ENCODE measurements at places on chromosomes 7 and 10.
A peak's percentile ranks its signal among the peaks of the same experiment; 100 is the strongest.

- DNase-seq: peak; percentile 82
Observed at GRCh38 chr7:111090846-111091245, at the start of gene LRRN3. Gene LRRN3, plus strand, starts transcription at chr7:111091127. Its CDS starts 31,646 bp downstream, at chr7:111122773.

GRCh38 chr10:18368682-18369081, 228.5 kb downstream of the CACNB2 start:
- DNase-seq: no peak

- no peak for DNase-seq
Observed at GRCh38 chr10:67864607-67865371, 19.7 kb upstream of the SIRT1 start.

GRCh38 chr7:113142385-113143119, 24.2 kb upstream of the SMIM30 start:
- DNase-seq: no peak

DNA sequence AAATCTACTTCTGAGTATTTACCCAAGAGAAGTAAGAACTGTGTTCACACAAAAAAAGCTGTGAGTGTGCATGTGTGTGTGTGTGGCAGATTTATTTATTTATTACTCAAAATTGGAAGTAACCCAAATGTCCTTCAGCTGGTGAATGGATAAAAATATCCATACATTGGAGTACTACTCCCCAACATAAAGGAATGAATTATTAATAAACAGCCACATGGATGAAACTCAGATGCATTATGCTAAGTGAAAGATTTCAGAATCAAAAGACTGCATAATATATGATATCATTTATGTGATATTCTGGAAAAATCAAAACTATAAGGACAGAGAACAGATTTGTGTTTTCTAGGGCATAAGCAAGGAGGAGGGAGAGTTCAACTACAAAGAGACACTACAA, 47.1 kb upstream of the DNAH11 start:
- DNase-seq: no peak

GRCh38 chr7:98322331-98323270, 41.1 kb downstream of the BRI3 start:
- DNase-seq: no peak

GRCh38 chr7:55520426-55521140, 51.7 kb downstream of the VOPP1 start:
- DNase-seq: no peak

- no peak for DNase-seq
Observed at GRCh38 chr7:106260136-106260561, 24.6 kb downstream of the NAMPT start.

DNA sequence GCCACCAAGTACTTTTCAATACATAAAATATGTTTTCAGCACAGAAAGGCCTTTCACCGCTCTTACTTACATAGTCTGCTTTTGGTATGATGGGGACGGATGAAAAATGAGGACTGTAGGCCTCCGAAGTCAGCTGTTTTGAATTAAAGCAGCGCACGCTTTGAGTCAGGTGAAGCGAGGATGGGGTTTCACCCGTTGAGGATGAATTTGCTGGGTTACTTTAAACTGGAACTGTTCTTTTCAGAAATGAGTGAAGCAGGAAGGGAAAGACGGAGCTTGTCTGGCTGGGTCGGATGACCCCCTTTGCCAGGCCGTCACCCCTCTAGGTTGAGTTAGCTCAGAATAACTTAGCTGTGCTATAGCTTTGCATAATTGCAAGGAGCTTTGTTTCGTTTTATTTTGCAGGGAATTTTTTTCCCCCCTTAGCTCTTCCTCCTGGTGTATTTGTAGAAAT, 40.0 kb downstream of the CUX1 start:
- no peak for DNase-seq

GRCh38 chr7:135761751-135762488, 13.3 kb upstream of the FAM180A start:
- DNase-seq: no peak

- DNase-seq: no peak
Observed at GRCh38 chr10:122029499-122030199, 40.7 kb downstream of the TACC2 start.

GRCh38 chr7:83178796-83179195, 16.1 kb upstream of the PCLO start:
- no peak for DNase-seq

GRCh38 chr10:89553064-89553734, 17.8 kb upstream of the SLC16A12 start:
- no peak for DNase-seq

DNA sequence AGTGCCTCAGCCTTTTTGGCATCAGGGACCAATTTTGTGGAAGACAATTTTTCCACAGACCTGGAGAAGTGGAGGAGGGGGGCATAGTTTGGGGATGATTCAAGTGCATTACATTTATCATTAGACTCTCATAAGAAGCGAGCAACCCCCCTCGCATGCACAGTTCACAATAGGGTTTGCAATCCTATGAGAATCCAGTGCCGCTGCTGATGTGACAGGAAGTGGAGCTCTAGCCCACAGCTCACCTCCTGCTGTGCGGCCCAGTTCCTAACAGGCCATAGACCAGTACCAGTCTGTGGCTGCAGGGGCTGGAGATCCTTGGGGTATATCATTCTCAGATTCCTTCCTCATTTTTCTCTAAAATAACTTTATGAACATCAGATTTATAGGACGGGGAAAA, 50.8 kb downstream of the ATAD1 start:
- no peak for DNase-seq

GRCh38 chr7:92833766-92834506, 2.4 kb downstream of the CDK6 start:
- DNase-seq: peak; percentile 45

DNA sequence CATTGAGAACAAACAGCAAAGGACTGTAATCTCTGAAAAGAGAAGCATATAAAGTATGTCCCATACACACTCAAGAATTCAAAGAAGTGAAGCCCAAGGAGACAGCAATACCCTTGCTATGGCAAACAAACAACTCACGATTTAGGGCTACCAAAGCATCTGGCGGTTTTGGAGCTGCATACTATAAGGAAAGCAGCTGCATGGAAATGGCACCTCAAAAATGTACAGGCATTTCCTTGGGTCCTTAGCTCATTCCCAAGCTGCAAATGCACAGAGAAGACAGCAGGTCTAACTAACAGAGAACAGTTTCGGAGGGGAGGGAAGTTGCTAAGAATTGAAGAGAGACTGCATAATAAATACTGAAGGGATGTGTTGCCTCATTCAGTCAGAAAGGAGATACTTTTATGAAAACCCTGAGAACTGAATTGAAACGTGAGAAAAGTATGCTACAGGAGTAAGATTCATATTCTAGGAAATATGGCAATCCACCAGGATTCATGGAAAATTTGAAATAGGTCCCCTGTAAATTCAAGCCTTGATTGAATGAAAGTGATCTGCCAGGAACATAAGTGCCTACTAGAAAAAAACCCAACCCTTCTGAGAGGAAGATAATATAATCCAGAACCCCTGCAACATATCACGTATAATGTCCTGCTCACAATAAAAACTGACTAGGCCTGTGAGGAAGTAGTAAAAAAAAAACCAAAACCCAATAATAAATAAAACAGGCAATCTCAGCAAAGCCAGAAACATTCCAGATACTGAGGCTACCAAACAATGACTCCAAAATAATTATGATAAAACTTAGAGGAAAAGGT, 36.4 kb downstream of the CUBN start:
- no peak for DNase-seq

DNA sequence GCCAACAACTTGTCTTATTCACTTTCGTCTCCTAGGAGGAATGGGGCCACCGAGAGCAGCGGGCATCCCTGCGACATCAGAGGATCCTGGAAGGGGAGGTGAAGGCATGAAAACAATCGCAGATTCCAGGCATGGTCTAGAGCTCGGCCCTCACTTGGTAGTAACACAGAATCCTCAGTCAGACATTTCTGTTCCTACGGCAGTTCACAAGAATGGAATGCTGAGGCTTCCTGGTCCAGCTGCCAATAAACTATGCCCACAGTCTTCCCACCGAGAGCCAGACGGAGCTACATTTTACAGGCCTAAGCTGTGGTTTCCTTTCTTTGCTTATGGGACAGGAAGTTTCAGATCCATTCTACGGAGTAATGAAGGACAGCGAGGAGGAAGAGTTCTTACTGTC, 75.8 kb downstream of the OR13A1 start:
- no peak for DNase-seq

DNA sequence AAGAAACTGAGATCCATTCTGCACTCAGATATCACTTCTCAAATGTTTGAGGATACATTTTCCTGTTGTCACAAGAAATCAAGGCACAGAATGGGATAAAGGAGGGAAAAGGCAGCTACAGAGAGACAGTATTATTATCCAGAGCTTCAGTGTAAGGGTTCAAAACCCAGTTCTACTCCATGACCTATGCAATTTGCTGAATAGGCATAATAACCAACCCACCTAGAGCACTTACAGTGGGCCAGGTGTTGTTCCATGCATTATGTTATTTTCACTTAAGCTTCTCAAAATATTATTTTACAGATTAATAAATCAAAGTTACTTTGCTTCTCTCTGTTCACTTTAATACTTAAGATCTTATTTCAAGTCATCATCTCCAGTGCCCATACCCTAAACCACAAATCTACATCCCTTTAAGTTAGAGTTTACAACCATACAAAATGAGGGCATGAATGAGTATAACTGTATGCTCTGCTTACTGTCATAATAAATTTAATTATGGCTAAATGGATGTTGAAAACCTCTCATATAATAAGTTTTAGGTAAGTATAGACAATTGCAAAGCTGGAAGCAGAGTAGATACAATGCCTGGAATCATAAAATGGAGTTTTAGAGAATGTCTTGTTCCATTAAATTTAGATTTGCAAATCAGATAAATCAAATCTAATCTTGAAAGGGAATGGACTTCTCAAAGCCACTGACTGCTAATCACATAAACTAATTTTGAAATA, 28.1 kb upstream of the PCLO start:
- no peak for DNase-seq

- DNase-seq: no peak
Observed at GRCh38 chr10:1824928-1825327, 87.6 kb upstream of the ADARB2 start.

GRCh38 chr10:8830876-8831275, 776.4 kb downstream of the GATA3 start:
- DNase-seq: no peak

- no peak for DNase-seq
Observed at GRCh38 chr7:140676306-140676705, 3.6 kb downstream of the ADCK2 start.

DNA sequence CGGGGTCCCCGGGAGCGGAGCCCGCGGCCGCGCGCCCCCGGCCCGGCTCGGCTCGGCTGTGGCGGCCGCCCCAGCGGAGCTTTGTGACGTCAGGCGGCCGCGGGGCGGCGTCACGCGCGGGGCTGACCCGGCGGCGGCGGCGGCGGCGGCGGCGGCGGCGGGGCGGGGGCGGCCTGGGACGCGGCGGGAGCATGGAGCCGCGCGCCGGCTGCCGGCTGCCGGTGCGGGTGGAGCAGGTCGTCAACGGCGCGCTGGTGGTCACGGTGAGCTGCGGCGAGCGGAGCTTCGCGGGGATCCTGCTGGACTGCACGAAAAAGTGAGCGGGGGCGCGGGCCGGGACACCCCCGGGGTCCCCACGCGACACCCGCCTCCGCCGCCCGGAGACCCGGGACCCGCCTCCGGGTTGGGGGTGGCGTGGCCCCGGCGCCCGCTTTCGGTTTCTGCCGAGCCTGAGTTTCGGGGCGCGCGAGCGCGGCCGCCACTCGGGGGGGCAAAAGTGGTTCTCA, at the start of gene PWWP2B:
Gene PWWP2B (plus strand): TSS at position 165 of the 506 bp plus-strand sequence. CDS start 27 bp downstream, at position 192.
- DNase-seq: no peak

GRCh38 chr10:114825513-114826253, 4.1 kb downstream of the FHIP2A start:
- no peak for DNase-seq

DNA sequence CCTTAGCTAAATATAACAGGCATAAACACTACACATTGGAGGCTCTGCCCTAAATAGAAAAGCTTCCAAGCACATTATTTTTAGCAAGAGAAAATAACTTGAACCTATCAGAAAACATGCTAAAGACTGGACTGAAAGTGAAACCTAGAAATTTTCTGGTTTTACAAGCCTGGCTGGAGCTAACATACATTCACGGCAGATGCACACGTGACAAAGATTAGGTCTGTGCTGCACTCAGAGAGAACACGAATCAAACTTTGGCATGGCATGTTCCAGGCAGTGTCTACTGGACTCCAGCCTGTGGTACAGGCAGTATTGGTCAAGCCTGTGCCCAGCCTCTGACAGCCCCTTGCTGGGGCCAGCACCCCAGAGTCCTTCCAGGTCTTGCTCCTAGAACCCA, 94.1 kb upstream of the PCBD1 start:
- DNase-seq: no peak

GRCh38 chr10:32367793-32368453, 21.0 kb upstream of the EPC1 start:
- no peak for DNase-seq

DNA sequence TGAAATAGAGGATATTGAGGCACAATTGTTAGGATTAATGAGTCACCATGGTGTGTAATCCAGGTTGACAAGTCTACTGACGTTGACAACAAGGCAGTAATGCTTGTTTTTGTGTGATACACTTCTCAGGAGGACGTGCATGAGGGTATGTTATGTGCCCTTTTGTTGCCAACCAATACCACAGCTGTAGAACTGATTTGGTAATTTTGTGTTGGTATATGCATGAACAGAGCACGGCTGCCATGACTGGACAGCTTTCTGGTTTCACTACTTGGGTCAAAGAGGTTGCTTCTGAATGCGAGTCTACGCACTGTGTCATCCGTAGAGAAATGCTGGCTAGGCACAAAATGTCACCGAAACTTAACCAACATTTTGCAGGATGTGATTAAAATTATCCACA, 32.9 kb downstream of the PHTF2 start:
- DNase-seq: no peak

GRCh38 chr10:110174816-110175215, 32.6 kb upstream of the MXI1 start:
- no peak for DNase-seq

DNA sequence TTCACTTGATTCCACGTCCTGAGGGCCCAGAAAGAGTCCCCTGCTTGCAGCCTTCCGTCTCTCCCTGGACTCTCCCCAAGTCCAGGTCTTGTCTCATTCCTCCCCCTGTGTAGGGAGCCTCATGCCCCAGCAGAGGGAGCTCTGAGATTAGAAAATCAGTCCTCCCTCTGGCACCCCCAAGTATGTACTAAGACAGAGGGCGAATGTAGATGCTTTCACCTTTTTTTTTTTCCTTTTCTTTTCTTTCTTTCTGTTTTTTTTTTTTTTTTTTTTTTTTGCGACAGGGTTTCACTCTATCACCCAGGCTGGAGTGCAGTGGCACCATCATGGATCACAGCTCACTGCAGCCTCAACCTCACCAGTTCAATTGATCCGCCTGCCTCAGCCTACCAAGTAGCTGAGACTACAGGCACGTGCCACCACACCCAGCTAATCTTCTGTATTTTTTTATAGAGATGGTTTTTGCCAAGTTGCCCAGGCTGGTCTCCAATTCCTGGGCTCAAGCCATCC, 10.3 kb downstream of the SFXN3 start:
- peak; percentile 37 for DNase-seq

GRCh38 chr7:91519241-91520158, 255.3 kb downstream of the FZD1 start:
- no peak for DNase-seq

GRCh38 chr10:105615715-105616365, 974.8 kb downstream of the SORCS3 start:
- DNase-seq: no peak

GRCh38 chr7:67661-68395, 124.5 kb upstream of the FAM20C start:
- no peak for DNase-seq

All from NCI-H748 treated with DMSO at 0.1 percent for 48 hours (cell line).